ENCODE measurements at places on chromosomes 5 and 9. TPM values are rescaled to one million over a fixed set of nuclear protein-coding genes. Genes with fewer than 3 reads are reported as not detected.

RASGEF1C gene
- 0.27 TPM for total RNA-seq

NME5 gene
- 4.7 TPM for total RNA-seq

ZFP37 gene
- total RNA-seq = 1.0 TPM

TRIM14 gene
- 4.1 TPM for total RNA-seq

PRRX2 gene
- total RNA-seq = 0.85 TPM

- no peak for DNase-seq
Measured at GRCh38 chr5:22643356-22643755, 209.8 kb downstream of the CDH12 start.

DNA sequence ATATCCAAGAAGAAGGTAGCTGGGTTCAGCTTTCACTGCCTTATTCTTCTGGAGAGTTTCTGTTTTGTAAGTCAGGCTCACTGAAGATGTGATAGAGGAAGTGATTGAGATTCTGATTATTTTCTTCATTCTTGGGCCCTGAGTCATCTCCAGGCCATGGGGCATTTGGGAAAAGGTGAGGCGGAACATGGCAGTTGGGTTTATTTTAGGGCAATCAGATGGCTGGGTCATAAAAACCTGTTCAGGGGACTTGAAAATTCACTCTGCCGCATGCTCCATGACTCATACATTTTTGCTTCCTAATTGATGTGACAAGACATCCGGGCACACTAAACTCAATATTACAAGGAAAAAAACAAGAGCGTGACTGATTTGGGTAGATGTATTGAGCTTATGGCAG, 265.7 kb upstream of the KLF4 start:
- DNase-seq = no peak

DNA sequence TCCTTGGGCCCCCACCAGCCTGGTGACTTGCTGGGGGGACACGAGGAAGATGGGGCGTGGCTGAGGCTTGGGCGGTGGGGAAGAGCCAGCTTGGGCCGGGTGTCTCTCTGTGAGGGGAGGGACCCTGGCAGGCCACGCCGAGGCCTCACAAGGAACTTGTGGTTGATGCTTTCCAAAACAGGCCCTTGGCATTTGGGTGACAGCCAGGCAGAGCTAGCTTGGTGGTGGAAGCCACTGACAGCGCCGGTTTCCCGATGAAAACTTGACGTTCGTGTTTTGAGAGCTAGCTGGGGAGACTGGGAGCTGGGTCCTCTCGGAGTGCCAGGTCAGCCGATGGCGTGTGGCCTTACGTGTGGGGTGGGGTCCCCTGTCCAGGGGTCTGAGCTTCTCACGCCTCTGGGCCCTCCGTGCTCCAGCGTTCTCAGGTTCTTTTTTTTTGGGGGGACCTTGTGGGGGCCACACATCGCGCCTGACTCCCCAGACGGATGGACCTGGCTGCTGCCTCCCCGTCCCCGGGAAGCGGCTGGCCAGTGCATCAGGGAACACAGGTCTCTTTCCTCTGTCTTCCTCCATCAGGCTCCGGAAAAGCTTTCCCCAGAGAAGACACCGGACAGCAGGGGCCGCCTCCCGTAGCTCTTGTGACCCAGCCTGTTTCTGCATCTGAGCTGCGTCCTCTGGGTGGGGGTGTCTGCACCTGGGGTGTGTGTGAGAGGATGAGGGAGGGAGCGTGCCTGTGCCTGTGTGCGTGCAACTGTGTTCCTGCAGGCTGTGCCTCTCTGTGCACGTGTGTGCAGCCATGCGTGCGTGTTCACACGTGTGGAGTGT, 129.3 kb upstream of the LPCAT1 start:
- DNase-seq = no peak

- no peak for DNase-seq
Measured at GRCh38 chr9:113238859-113239232, 17.5 kb downstream of the SLC31A1 start.

DNA sequence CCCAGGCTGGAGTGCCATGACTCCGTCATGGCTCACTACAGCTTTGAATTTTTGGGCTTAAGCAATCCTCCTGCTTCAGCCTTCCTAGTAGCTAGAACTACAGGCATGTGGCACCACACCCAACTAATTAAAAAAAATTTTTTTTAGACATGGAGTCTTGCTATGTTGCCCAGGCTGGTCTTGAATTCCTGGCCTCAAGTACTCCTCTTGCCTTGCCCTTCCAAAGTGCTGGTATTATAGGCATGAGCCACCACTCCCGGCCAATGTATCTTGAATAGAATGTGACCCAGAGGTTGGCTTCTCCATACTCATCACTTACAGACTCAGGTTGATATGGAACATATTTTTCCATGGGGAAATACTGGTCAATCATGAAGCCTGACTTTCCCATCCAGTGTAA, 51.2 kb upstream of the JAK2 start:
- no peak for DNase-seq

- no peak for DNase-seq
Measured at GRCh38 chr5:55324815-55325418, 17.1 kb downstream of the MTREX start.

DNA sequence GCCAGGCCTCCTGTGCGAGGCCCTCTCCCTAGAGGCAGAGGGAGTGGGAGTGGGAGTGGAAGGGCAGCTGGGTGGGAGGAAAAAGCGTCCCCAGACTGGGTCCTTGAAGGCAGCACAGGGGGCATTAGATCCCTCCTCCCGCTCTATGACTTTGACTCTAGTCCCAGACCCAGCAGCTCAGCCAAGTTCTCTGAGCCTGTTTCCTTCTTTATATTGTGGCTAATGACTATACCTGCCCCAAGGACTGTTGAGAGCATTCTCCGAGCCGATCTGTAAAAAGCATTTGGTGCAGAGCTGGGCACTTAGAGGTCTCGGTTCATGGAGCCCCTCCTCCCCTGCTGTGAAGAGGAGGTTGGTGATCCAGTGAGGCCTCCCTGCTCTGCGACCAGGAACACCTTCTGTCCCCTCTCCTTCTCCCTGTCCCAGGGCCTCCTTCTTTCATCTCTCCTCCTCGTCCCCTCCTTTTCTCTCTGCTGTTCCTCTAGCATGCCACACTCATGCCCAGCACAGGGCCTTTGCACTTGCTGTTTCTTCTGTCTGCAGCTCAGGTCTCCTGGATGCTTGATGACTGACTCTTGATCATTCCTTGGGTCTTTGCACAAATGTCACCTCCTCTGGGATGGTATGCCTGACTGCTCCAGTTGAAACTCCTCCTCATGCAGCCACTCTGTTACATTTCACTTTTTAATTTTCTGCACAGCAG, 23.4 kb upstream of the PSD2 start:
- DNase-seq = no peak

DNA sequence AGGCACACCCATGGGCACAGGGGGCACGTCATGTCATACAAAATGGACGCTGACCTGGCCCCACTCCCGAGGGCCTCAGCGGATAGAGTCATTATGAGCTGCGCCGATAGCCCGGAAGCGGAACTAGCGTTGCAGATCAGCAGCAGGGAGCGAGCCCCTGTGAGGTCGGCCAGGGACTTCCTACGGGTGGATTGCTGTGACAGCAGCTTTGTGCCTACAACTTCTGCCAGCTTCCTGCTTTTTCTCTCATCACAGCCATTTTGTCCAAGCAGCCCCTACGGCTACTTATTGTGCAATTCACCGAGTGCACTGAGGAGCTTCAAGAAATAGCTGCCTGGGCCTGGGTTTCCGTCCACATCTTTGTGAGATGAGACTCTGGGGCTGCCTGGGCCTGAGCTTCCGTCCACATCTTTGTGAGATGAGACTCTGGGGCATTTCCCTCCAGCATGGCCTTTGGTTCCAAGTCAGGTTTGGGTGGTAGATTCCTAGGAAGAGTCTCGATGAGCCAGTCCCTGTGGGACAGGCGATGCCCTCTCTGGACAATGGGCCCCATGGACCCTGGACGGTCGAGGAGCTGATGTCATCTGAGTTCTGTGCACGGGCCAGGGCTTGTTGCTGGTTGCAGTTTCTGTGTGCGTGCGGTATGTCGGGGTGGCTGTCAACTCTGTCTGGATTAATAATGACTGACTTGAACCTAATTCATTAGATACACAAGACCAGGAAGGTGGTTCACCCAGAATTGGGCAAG, 67.0 kb upstream of the GNE start:
- peak; percentile 24 for DNase-seq

DNA sequence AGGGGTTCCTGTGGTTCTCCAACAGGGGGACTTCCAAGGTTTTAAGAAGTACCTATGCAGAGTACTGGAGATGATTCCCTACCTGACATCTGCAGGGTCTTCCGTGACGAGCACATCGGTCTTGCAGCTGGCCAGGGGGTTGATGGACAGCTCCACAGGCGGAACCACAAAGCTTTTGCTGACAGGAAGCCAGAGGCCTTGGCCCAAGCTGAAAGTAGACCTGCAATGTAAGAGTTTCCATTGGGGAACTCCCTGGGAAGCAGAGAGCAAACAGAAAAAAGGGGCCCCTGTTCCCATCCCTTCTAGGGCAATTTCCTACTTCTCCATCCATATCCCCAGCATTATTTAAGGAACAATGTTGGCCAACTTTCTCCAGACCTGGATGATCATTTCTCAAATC, 288.0 kb downstream of the TRIM32 start:
- DNase-seq = no peak

GRCh38 chr5:31638748-31639418, at the start of gene PDZD2:
PDZD2 (plus strand) TSS chr5:31639131.
- DNase-seq = peak; percentile 87

- no peak for DNase-seq
Measured at GRCh38 chr9:33881635-33882034, 64.7 kb downstream of the UBE2R2 start.

GRCh38 chr5:158406884-158407823, 548.2 kb upstream of the CLINT1 start:
- no peak for DNase-seq

DNA sequence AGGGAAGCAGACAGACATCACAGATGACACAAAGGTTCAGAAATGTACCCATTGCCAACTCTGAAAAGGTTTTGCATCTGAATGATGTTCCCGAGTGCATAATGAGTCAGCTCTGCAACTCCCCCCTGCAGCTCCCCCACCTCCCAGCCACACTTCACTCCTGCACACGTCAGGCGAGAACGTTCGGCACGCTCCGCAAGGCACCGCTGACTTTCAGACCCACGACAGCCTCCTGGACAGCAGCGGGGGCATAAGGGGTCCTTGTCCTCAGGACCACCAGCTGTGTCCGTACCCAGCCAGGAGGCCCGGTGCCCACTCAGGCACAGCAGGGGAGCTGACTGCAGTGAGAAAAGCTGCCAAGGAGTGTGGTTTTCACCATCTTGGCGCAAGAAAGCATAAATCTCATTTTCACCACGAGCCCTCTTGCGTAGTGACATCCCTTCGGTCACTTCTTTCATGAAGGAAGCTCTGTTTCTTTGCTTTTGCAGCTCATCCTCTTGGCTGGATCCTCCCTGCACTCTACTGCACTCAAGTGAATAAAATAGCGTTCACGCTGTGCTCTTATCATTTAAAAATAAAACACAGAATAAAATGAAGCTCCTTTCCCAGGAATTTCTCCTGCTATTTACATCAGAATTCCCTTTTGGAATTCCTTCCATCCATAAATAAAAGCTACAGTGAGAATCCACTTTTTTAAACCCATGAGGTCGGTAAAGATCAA, 9.9 kb downstream of the GFPT2 start:
- no peak for DNase-seq

DNA sequence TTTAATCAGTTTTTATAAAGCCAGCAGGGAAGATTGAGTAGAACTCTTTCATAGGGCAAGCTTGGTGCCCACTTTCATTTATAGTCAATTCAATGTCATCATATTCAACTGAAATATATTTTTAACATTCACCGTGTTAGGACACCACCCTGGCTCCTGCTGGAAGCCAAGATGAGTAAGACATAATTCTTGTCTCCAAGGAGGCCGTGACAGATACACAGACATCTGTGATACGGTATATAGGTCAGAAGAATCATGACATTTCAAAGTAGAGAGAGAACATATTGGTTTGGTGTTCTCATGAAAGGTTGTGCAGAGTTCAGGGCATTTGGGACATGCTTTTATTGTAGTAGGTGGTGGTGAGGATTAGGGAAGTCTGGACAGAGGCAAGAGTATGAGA, 120.1 kb downstream of the CMYA5 start:
- DNase-seq = no peak

GRCh38 chr5:157590478-157590877, 14.9 kb upstream of the ADAM19 start:
- DNase-seq = no peak

GRCh38 chr9:115042781-115043509, 75.0 kb downstream of the TNC start:
- no peak for DNase-seq

DNA sequence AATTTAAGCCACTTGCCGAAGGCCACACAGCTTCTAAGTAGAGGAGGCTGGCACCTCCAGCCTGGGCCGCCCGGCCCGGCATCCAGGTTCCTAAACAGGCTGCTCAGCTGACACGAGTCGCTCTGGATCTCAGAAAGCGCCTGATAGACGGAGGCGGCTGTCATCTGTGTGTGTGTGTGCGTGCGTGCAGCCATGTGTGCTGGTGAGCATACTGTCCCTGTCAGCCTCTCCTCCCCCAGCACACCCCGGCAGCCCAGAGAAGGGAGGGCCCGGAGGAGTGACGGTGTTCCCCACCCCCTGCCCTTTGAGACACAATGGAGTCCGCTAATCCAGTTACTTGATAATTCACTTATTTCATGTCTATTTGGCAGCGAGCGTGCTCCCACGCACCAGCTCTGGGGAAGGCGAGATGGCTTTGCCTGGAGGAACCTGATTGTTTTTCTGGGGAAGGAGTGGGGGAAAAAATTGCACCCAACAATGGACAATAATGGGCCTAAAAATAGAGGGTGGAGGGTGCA, 20.0 kb downstream of the NTNG2 start:
- DNase-seq = peak; percentile 58

GRCh38 chr5:58542709-58543108, 40.2 kb upstream of the RAB3C start:
- no peak for DNase-seq

DNA sequence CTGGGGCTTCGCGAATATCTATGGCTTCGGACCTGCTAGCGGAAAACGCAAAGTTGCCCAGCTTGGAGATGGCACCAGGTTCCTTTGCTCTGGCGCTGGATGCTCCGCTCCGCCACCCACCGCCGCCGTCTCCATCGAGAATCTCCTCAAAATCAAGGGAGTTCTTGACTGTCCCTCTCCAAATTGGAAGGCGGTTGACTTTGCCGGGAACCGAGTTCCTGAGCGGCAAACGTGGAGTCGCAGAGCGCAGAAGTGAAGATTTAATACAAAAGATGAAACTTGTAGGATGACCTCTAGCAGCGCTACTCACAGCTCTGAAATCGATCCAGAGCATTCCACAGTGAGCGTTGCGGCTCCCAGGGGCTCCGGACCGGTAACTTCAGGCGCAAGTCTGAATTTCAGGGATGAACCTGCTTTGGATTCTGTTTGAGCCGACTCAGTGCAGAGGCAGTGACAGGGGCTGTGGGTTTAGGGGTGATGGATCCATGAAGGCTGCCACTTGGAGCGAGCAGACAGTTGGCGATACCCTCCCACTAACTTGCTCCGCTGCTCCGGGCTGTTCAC, 1641.5 kb upstream of the C9orf72 start:
- no peak for DNase-seq

- DNase-seq = no peak
Measured at GRCh38 chr9:135222881-135223760, 135.7 kb downstream of the OLFM1 start.

- DNase-seq = no peak
Measured at GRCh38 chr5:175679411-175679810, 21.5 kb downstream of the HRH2 start.

GRCh38 chr5:176802116-176802784, 8.1 kb upstream of the UNC5A start:
- DNase-seq = no peak

- no peak for DNase-seq
Measured at GRCh38 chr5:96335873-96336272, 97.2 kb downstream of the PCSK1 start.
